SW480 (cell line): ENCODE measurements at places on chromosomes 4 and X.

DNA sequence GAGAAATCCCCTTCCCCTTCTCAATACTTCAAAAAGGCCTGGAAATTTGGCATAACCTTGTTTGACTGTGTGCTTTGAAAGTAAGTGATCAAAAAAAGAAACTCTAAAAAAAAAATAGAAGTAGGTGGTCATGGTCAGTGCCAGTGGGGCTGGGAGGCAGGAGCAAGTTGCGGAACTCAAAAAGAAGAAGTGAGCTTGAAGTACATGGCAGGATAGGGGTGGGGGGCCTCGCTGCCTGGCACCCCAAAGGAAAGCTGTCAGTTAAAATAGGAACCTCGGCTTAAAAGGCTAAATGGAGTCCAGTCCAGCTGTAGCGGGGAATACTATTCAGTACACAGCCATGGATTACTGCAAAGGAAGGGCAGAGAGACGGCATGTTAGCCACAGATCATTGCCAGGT, 12.2 kb upstream of the NKRF start:
- no peak for DNase-seq

DNA sequence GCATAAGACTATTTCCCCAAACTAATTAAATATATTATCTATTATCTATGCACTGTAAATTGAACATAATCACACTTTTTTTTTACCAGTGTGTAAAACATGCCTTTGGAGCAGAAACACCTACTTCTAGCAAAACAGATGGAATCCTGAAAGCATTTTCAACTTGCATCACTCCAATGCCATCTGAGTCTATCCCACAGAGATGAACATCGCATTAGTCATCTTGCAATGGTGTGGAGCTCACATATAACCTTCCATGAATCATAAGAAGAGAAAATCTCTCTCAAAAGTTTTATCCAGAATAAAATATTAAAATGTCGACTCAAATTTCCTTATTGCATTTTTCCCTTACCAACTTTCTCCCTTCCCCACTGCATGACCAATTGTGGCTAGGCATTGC, 406.7 kb upstream of the ACTRT1 start:
- no peak for DNase-seq

DNA sequence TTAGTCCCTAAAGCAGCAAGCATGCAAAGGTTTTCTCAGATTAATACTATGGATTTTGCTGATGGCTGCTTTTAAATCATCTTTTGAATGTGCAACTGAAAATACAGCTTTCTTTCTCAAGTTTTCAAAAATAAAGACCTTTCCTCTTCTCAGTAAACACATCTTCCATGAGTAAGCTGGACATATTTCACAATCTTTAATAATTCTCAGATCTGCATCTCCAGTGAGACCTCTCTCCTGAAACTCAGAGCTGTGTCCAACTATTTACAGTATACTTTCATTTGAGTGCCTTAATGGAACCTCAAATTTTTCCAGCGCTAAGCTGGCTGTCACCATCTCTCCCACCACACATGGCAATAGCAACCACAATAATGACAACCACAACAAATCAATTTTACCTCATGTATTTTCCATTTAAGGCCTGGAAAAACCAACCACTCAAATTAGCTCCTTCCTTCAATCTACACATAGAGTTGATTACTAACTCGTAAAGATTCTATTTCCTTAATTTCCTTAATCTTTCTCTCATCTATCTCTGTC, 192.4 kb upstream of the RPL34 start:
- no peak for DNase-seq

- DNase-seq = peak; percentile 67
These were observed 235.9 kb downstream of the RPA4 start for GRCh38 chrX:97119474-97120109.
